AG04450 (cell line): ENCODE measurements at places on chromosomes 5 and 9.

DNA sequence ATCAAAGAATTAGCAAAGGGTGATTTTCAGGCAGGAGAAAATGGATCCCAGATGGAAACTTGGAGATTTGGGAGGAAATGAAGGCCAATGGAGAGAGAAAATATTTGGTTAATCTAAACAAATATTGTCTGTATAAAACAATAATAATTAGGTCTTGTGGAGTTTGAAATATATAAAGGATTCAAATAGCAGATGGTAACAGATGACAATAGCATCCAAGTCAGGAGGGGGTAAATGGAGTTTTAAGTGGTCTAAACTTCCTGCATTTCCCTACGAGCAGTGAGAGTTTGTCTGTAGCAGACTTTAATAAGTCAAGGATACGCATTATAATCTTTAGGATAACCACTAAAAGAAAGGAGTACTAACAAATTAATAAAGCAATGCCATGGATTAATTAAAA, 49.0 kb upstream of the GGTA1 start:
- DNase-seq: no peak

DNA sequence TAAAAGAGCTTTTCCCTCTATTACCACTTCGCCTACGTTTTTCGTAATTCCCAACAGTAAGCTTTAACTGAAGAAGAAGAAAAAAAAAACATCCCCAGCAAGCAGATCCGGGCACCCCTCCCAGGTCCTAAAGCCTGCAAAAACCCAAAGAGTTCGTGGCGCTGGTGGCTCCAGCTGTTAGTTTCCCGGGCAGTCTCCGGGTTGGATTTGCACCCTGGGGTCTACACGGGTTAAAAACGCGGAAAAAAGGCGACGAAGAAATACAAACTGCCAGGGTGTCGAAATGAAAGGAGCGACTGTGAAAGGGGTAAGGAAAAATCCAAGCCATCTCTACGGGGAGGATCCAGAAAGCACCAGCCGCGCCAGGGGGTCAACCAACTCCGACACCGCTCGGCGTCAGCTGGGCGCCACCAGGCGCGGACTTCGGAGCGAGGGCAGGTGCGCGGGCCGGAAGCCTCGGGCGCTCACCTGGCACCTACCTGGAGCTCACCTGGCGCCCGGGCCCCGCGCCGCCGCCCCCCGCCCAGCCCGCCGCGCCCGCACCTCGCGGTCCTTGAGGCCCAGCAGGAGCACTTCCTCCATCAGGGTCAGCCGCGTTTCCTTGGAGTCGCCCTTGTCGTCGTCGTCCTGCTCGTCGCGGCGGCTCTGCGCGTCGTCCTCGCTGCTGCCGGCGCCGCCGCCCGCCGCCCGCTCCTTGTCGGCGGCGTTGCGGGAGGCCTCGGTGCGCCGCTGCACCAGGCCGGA, 680 bp downstream of the GOLPH3 start:
- DNase-seq: no peak

- no peak for DNase-seq
These were observed 230.3 kb upstream of the RFX3 start for GRCh38 chr9:3756071-3756470.

GRCh38 chr5:142740474-142741242, 29.5 kb upstream of the ARHGAP26 start:
- DNase-seq: no peak

DNA sequence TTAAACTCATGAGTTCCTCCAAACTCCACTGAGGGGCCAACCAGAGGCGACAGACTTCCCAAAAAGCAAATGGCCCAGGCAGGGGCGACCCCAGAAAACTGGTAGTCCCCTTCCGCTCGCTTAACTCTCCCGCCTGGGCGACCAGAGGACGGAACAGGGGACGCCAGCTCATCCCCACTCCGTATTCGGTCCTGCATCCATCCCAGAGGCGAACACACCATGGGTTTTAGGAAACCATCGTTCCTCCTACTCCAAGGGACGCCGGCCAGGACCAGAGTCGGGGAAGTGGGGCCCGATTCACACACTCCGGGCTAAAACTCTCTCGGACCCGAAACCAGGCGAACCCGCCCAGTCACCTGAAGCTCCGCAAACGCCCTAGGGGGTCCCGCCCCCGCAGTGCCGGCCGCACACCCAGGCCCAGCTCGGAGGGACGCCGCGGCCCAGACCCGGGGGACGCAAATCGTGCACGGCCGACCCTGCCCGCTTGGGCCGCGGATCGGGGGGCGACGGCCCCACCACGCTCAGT, 478 bp downstream of the TEX10 start:
- no peak for DNase-seq

GRCh38 chr9:4618700-4619099, 43.4 kb upstream of the PLPP6 start:
- no peak for DNase-seq

GRCh38 chr9:120398286-120398685, 181.7 kb downstream of the CDK5RAP2 start:
- no peak for DNase-seq

- no peak for DNase-seq
These were observed 5.7 kb downstream of the WHRN start for GRCh38 chr9:114499528-114499927.

GRCh38 chr5:73815631-73816030, 189.6 kb downstream of the ARHGEF28 start:
- no peak for DNase-seq

DNA sequence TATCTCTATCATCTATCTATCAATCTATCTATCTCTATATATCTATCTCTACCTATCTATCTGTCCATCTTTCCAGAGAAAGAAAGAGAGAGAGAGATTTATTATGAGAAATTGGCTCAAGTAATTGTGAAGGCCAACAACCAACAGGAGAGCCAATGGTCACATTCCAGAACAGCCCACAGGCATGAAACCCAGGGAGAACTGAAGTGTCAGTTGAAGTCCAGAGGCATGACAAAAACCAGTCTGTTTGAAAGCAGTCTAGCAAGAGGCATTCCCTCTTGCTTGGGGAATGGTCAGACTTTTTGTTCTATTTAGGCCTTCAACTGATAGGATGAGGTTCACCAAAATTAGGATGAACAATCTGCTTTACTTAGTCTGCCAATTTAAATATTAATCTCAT, 87.6 kb upstream of the PLCXD3 start:
- DNase-seq: no peak

DNA sequence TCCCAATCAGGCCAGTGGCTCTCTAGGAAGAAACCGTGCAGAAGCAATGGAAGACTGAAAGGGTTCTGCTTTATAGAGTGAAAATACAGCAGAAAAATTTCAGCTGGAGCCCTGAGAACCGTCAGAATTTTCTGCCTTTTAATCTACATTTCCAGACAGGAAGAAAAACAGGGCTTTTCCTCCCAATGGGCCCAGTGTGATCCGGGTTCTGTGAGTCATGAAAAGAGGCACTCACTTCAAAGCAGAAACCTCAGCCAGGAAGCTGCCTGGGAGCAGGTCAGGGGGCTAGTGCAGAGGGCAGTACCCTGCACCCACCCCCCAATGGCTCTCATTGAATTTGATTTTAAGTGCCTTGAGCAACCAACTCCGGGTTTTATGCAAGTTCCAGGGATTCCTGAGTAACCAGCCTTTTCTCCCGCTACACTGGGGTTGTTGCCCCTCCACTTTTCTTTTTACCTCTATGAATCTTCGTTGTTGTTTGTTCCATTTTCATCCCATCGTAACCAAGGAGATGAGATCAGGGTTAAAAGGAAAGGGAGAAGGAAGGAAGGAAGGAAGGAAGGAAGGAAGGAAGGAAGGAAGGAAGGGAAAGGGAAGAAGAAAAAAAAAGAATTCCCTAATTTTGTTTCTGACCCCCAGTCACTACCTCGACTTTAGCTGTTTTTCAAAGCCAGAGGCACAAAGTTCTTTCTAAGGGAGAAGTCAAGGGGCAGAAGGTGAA, 1.3 kb downstream of the BARHL1 start:
- no peak for DNase-seq

DNA sequence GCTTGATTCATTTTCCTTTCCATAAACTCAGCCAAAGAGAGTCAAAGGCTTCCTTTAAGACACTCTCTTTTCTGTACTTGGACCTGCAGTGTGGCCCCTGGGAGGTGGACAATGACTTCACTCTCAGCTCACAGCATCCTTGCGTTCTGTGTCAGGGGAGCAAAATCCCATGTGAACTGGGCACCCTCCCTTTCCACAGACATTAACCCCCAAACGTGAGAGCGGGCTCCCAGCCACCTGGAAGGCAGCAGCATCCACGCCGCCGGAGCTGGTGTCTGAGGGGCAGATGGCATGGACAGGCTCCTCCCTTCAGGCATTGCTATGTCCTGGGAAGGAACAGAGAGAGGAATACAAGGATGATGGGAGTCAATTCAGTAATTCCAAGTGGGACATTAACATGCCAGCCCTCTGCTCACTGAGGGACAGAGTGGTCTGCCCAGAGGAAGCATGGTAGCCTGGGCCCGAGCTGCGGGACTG, 39.5 kb downstream of the TRIP13 start:
- no peak for DNase-seq

- no peak for DNase-seq
These were observed 37.1 kb downstream of the BNC2 start for GRCh38 chr9:16833296-16833835.

DNA sequence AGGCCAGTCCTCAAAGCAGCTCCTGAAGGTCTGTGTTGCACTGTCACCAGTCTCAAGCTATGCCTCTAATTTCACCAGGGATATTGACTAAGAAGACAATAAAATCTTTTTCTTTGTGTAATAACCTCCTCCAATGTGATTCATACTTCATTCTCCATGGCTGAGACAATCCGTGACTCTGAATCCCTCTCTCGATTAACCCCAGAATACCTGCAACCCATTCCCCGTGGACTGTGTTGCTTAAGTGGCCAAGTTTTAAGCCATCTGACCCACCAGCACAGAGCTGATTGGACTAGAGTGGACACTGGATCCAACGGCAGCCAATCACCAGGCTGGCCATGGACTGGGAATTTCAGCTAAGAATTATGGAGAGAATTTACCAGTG, 5.4 kb upstream of the CCIN start:
- no peak for DNase-seq

DNA sequence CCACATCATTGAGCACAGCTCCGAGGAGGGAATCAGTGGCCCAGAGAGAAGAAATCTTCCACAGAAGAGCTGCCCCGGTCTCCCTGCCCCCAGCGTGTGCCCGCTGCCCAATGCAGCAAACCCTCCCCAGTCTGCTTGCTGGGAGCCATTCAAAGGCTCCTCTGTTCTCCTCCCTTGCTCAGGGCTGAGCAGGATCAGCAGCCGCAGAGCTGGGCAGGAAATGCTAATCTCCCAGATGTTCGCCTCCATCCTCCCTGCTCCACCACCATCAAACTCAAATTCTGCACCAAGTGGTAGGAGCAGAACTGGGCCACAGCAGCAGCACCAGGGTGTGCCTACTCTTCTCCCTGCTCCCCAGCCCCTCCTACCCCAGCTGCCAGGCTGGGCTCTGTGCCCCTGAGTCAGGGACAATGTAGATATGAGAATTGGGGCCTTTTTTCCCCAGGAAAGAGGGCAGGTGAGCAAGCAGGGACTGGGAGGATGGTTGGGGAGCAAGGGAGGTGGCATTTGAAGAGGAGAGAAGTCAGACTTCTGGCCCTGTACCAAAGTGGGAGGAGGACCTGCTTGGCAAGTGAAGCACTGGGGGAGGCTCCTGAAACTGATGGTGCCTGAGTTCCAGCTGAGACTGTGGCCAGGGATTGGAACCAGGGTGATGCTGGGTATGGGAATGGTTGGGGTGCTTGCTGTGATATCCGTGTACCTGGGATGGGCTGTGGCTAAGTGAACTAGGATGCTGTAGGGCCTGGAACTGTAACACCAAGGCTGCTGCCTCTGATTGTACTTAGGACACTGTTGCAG, 1.9 kb upstream of the PCDH1 start:
- no peak for DNase-seq

GRCh38 chr9:78369639-78370219, 72.8 kb downstream of the PSAT1 start:
- DNase-seq: peak; percentile 42

GRCh38 chr5:40410964-40411635, 268.6 kb upstream of the PTGER4 start:
- DNase-seq: no peak

GRCh38 chr5:72556351-72557166, 49.3 kb upstream of the ZNF366 start:
- no peak for DNase-seq

GRCh38 chr9:33858423-33858822, 41.5 kb downstream of the UBE2R2 start:
- no peak for DNase-seq

DNA sequence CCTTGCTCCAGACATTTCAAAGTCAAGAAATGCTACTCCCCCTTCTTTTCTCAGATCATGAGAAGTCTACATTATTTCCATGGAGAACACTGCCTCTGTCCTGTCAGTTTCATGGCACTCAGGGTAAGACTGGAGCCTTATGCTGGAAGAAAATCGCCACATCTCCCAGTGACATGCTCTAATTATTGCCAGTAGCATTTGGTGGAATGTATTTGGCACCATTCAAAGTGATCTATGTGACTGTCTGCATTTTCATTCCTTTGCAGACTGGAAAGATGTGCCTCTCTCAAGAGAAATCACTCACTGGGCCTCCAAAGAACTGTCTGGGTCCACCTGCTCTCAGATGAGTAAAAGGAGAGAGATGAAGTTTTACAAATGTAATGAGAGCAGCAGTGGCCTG, 840 bp upstream of the PLCXD3 start:
- DNase-seq: no peak

GRCh38 chr9:6782345-6782744, 24.6 kb downstream of the KDM4C start:
- DNase-seq: no peak

DNA sequence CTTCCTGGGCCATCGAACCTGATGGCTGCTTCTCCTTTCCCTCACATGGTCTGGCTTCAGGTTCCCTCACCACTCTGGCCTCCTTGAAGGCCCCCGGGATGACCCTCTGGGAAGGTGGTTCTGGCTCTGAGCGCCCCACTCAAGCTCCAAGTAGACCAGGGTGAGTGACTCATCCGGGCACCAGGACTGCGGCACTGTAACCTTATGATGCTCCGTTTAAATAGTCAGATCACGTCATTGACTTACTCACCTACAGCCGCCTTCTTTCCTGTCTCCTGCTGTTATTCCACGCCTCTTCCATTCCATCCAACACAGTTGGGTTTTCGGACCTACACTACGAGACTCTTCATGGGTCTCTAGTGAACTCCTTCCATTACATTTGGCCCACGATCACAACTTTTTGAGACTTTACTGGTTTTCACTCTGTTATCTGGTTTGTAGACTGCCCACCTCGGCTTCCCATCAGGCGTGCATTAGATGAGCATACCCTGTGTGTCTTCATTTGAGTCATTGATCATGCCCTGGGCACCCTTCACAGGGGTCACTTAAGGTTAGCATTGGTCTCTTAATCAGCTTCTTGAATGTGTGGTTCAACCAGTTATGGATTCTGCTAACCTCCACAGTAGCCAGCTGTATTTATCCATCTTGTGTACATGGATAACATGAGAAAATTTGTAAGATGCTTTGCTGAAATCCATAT, 138.8 kb upstream of the LMX1B start:
- no peak for DNase-seq

- DNase-seq: no peak
These were observed 54.6 kb upstream of the ELL2 start for GRCh38 chr5:96016216-96016615.

DNA sequence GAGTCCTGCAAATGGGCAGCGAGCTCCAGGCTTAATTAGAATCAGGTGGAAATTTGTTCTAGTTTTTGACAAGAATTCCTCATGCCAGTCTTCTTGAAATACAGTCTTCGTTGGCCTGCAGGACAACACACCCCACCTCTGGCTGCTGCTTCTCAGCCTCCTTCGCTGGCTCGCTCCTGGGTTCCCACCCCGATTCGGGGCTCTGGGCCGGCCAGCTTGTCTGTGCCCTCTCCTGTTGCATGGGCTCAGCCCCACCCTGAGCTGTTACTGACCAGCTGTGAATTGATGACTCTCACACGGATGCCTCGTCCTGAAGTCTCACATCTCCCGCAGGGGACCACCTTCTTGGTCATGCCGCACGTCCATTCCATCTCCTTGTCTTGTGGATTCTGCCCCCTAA, 21.0 kb downstream of the PSD2 start:
- DNase-seq: no peak
